ENCODE measurements at places on chromosomes 7 and 10.

DNA sequence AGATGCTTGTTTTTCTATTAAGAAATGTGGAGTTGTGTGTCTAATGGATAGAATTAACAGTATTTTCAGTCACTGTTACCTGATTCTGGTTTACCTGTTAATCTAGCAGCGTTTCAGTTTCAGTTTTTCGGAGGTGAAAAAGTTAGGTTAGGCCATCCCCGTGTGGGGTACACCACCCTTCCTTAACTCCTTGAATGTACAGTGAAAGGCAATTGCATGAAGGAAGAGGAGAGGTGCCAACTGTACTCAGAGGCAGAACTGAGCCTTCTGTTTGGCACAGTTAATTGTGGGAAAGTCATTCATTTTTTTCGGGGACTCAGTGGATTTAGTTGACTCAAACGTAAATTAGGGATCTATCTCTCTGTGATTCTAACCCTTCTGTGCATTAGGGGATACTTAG, 35.5 kb downstream of the RPA3 start:
- H3K27ac ChIP-seq: no peak overlapping the region
- peaks cover 21% of the 10 kb centered on the region for H3K4me1 ChIP-seq
- H3K4me3 ChIP-seq: no peak overlapping the region
- peaks cover 7% of the 10 kb centered on the region for H3K36me3 ChIP-seq
- no peak for DNase-seq

DNA sequence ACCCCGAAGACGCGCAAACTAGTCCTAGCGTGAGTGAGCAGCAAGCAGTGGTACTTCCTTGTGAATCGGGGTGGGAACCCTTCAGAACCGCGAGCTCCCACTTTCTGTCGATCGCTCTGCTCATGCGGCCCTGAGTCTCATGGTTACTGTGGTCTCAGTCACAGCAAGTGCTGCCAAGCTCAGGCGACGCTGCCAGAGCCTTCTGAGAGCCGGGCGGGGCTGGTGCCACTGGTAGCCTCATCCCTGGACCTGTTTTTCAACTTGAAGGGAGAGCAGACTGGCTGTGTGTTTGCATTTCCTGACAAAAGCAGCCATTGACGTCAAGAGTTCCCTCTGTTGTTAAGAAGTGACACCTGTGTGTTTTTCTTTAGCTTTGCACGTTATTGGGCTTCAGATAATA, 32.9 kb upstream of the BHLHA15 start:
- H3K4me3 ChIP-seq: no peak overlapping the region
- H3K27me3 ChIP-seq: no peaks in the 10 kb centered on the region
- no peak for DNase-seq
- peaks cover 27% of the 10 kb centered on the region for H3K36me3 ChIP-seq
- H3K4me1 ChIP-seq: no peaks in the 10 kb centered on the region
- H3K27ac ChIP-seq: peak overlapping the region; percentile 43

GRCh38 chr7:47292832-47293309, 289.0 kb downstream of the TNS3 start:
- H3K27me3 ChIP-seq: no peaks in the 10 kb centered on the region
- no peak overlapping the region for H3K4me3 ChIP-seq
- peak overlapping the region; percentile 16 for H3K27ac ChIP-seq
- peaks cover 3% of the 10 kb centered on the region for H3K4me1 ChIP-seq

DNA sequence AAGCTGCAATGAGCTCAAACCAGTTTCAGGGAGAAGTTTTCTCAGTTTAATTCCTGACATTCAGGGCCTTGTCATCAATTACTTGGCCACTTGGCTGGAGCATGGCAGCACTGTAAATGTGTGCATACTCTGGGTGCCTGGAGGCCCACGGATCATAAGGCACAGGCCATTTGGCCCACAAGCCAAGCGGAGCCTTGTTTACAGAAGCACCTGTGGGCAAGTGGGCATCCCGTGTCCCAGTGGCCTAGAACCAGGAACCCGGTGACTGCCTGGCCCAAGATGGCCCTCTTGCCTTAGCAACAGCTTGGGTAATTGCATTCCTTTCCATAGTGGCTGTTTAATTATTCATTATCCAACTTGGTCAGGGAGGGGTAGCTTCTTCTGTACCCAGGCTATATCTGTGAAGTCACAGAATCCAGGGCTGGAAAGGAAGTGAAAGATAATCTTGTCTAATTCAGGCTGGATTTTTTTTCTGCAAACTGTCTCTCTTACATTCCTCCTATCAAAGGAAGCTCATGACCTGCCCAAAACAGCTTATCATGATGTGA, 426.4 kb upstream of the ZMIZ1 start:
- H3K36me3 ChIP-seq: peaks cover 3% of the 10 kb centered on the region
- H3K27me3 ChIP-seq: no peaks in the 10 kb centered on the region
- H3K4me1 ChIP-seq: peaks cover 14% of the 10 kb centered on the region

- H3K27ac ChIP-seq: no peak overlapping the region
- no peaks in the 10 kb centered on the region for H3K36me3 ChIP-seq
- no peak for DNase-seq
- no peaks in the 10 kb centered on the region for H3K4me1 ChIP-seq
Measured at GRCh38 chr10:81116990-81117389, 579.3 kb downstream of the SH2D4B start.

GRCh38 chr7:125930848-125931247, 1001.2 kb upstream of the POT1 start:
- H3K27me3 ChIP-seq: peaks cover 3% of the 10 kb centered on the region
- H3K27ac ChIP-seq: no peak overlapping the region
- H3K4me1 ChIP-seq: peaks cover 8% of the 10 kb centered on the region
- H3K4me3 ChIP-seq: no peak overlapping the region
- H3K36me3 ChIP-seq: no peaks in the 10 kb centered on the region
- DNase-seq: no peak

GRCh38 chr7:51228386-51228958, 88.1 kb downstream of the COBL start:
- H3K4me1 ChIP-seq: peaks cover 34% of the 10 kb centered on the region
- peak overlapping the region; percentile 37 for H3K27ac ChIP-seq
- no peak for DNase-seq
- peak overlapping the region; percentile 43 for H3K4me3 ChIP-seq

GRCh38 chr7:5429857-5430611, 6.4 kb upstream of the TNRC18 start:
- peaks cover 19% of the 10 kb centered on the region for H3K36me3 ChIP-seq
- peaks cover 9% of the 10 kb centered on the region for H3K27me3 ChIP-seq
- DNase-seq: no peak
- peak overlapping the region; percentile 99 for H3K27ac ChIP-seq
- H3K4me1 ChIP-seq: peaks cover 26% of the 10 kb centered on the region

GRCh38 chr7:101506531-101506930, 122.6 kb downstream of the MYL10 start:
- no peaks in the 10 kb centered on the region for H3K27me3 ChIP-seq
- H3K4me1 ChIP-seq: peaks cover 17% of the 10 kb centered on the region
- DNase-seq: no peak
- no peak overlapping the region for H3K4me3 ChIP-seq
- H3K36me3 ChIP-seq: no peaks in the 10 kb centered on the region

DNA sequence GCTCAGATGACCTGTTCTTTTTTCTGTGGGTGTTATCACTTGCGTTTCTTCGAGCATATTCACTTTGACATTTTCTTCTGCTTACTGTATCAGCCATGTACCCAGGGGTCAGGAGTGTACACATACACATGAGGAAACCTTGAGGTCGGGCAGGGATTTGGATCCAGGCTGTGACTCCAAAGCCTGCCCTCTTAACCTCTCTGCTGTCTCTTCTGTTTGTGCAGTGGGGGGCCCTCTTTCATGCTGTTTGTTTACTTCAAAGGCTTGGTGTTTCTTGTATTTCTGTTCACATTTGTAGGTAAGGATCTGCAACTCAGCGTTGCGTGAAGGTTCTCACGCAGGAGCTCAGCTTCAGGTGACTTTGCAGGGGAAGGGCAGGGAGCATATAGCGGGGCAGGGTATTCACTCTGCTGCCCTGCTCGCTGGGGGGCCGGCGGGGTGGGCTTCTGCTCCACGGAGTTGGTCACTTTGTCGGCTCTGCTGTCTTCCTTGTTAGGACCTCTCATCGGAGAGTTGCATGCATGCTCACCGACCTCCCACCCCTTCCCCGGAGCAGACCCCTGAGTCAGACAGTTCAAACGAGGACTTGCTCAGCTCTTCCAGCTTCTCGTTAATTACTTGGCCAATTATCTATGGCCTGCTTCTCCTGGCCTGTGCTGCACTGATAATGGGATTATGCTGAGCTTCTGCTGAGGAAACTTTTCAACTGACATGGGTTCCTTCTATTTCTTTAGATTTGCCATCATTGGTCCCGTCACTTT, 77.5 kb downstream of the SDK1 start:
- H3K27ac ChIP-seq: no peak overlapping the region
- peaks cover 18% of the 10 kb centered on the region for H3K4me1 ChIP-seq
- no peaks in the 10 kb centered on the region for H3K36me3 ChIP-seq
- no peaks in the 10 kb centered on the region for H3K27me3 ChIP-seq
- no peak for DNase-seq

GRCh38 chr10:120177330-120177729, 279.7 kb upstream of the PLPP4 start:
- no peaks in the 10 kb centered on the region for H3K4me1 ChIP-seq
- no peak overlapping the region for H3K4me3 ChIP-seq
- H3K27ac ChIP-seq: no peak overlapping the region

GRCh38 chr7:69811476-69812308, 213.4 kb downstream of the AUTS2 start:
- DNase-seq: no peak
- peak overlapping the region; percentile 14 for H3K27ac ChIP-seq
- H3K36me3 ChIP-seq: peaks cover 4% of the 10 kb centered on the region
- H3K4me1 ChIP-seq: peaks cover 57% of the 10 kb centered on the region
- H3K27me3 ChIP-seq: no peaks in the 10 kb centered on the region
- peak overlapping the region; percentile 2 for H3K4me3 ChIP-seq

DNA sequence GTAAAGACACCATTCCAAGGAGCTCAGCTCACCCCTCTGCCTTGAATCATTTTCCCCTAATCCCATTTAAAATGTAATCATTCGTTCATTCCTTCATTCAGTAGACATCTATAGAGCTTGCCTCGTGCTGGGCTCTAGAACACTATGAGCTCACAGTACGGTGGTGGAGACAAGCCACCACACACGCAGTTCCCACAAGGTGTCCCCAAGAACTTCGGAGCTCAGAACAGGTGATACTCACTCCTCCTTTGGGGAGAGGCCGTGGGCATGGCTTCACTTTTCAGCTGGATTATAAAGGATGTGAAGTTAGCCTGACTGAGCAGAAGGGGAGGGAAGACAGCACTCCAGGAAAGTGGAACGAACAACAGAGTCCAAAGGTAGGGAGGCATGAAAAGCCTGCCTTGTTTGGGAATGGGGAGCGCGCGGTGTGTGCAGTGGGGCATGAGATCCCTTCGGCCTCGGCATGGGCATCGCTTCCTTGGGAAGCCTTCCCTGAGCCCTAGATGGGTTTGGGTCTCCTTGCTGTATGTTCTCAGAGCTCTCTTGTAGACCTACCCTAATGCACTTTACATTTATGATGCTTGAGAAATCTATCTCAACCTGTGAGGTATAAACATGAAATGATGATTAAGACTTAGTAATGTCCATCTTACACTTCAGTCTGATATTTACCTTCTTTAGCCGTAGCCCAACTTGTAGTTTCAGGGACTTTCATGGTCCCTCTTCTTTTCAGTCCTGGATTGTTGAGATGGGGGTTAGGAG, 809 bp upstream of the OGA start:
- H3K4me3 ChIP-seq: peak overlapping the region; percentile 99
- peaks cover 19% of the 10 kb centered on the region for H3K4me1 ChIP-seq
- no peak for DNase-seq
- no peaks in the 10 kb centered on the region for H3K27me3 ChIP-seq
- peaks cover 9% of the 10 kb centered on the region for H3K36me3 ChIP-seq

DNA sequence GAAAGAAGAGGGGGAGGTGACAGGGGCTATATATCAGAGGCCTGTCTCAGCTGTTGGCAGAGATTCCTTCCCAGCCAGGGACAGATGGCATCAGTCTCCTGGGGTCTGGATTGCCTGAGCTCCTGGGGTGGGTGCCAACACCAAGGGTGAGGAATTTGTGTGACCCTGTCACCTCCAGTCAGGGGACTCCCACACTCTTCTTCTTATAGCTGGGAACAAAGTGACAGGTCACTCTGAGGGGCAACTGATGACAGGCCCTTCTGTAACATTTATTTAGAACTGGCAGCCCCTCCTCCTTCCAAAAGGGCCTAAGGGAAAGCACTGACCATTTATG, 53.7 kb upstream of the DUSP5 start:
- no peaks in the 10 kb centered on the region for H3K36me3 ChIP-seq
- no peaks in the 10 kb centered on the region for H3K27me3 ChIP-seq
- H3K4me1 ChIP-seq: peaks cover 10% of the 10 kb centered on the region

DNA sequence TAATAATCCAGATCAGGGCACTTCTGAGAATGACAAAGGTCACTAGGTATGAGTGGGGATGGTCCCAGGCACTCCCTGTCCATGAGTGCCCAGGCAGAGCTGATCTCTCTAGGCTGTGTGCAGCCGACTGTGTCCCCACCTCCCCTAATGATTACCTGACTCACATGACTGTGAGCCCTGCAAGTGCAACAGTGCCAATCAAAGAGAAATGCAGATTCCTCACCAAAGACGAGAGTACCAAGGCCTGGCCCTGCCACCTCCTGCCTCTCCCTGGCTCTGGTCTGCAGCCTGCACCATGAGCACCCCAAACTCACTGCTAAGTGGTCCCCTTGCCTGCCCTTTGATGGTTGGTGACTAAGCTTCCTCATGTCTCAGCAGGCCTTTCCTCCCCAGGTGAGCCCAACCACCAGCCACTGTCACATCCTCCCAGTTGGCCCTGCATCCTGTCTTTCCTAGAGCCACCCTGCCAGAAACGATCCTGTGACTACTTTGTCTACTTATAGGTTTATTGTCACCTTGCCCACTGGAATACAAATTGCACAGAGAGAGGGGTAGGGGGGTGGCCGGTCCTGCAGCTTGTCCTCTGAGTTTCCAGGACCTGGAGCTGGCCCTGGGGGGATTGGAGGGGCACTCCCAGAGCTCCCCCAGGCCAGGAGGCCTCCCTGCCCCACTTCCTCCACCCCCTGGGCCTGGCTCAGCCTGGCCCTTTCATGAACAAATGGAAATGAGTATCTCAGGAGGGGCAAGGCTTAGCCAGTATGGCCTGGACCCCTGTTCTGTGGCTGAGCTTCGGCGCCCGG, 22.4 kb upstream of the GDF10 start:
- no peak overlapping the region for H3K27ac ChIP-seq
- no peaks in the 10 kb centered on the region for H3K36me3 ChIP-seq
- no peaks in the 10 kb centered on the region for H3K4me1 ChIP-seq
- no peak for DNase-seq
- H3K27me3 ChIP-seq: peaks cover 30% of the 10 kb centered on the region
- H3K4me3 ChIP-seq: no peak overlapping the region

- DNase-seq: no peak
- no peak overlapping the region for H3K4me3 ChIP-seq
- no peaks in the 10 kb centered on the region for H3K4me1 ChIP-seq
Measured at GRCh38 chr7:94472608-94473007, 37.0 kb upstream of the CASD1 start.

- H3K4me1 ChIP-seq: peaks cover 42% of the 10 kb centered on the region
- DNase-seq: no peak
- peaks cover 3% of the 10 kb centered on the region for H3K27me3 ChIP-seq
- no peaks in the 10 kb centered on the region for H3K36me3 ChIP-seq
- no peak overlapping the region for H3K4me3 ChIP-seq
Measured at GRCh38 chr7:132489776-132490237, 86.5 kb downstream of the PLXNA4 start.

DNA sequence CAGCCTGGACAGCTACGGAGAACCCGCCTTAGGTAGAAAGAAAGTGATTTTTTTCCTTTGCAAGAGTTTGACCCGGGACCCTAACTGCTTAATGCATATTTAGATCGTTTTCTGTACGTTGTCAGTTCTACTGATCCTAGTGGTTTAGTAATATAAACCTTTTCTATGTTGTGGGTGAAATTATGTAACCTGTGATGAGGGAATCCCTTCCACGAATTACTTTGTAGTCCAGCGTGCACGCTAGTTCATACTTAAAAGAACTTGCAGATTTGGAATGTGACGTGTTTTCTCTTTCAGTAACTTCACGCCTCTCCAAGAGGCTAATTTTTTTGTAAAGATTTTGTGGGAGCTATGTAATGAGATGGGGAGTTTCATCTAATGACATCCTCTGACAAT, 705 bp downstream of the SLF2 start:
- peak overlapping the region; percentile 99 for H3K4me3 ChIP-seq
- no peak for DNase-seq
- H3K27ac ChIP-seq: peak overlapping the region; percentile 91
- H3K36me3 ChIP-seq: peaks cover 9% of the 10 kb centered on the region
